ENCODE measurements at places on chromosomes 3 and 15.

DNA sequence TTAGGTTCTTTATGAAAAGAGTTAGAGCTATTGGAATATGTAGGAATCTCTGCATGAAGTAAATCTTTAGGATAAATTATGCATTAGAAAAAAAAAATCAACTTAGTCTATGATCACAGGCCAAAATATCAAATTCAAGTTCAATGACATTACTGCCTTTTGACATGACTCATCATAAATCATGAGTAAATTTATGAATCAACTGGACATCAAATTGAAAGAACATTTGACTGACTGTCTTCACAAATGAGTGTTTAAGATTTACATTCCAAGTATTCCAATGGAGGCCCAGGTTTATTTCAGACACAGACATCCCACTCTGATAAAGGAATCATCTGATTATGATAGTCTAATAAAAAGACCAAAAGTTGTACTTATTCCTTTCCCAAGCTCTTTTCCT lies 192.8 kb upstream of the TTC14 start:
- no peak for DNase-seq

GRCh38 chr3:14461748-14462324 lies 59.4 kb downstream of the SLC6A6 start:
- peak; percentile 31 for DNase-seq

DNA sequence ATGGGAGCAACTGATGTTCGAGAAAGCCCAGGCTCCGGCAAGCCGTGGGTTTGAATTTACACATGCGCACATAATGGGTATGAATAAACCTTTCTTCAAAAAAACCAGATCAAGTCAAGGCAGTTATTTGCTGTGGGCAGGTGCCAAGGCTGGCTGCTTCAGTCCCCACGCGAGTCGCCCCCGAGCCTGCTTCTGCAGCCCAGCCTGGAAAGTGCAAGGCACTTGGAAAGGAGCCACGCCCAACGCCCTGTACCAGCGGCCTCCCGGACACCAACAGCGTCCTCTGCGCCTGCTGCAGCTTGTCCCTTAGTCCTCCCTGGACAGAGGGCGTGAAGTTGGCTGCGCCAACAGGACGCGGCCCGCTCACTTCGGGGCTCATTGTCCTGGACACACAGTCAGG lies 68.9 kb downstream of the KLF15 start:
- DNase-seq, result no peak

GRCh38 chr3:32498252-32498651 lies 4.4 kb downstream of the CMTM6 start:
- no peak for DNase-seq

GRCh38 chr15:77772641-77773402 lies 140.1 kb upstream of the LINGO1 start:
- DNase-seq, result no peak

- no peak for DNase-seq
Measured at GRCh38 chr3:152245498-152246170, 23.1 kb upstream of the MBNL1 start.

GRCh38 chr3:39132096-39133092 lies 21.0 kb downstream of the CSRNP1 start:
- no peak for DNase-seq

GRCh38 chr15:62825191-62825590 lies 217.4 kb upstream of the TPM1 start:
- DNase-seq, result no peak

- no peak for DNase-seq
Measured at GRCh38 chr3:22928216-22929110, 274.7 kb upstream of the UBE2E2 start.

- no peak for DNase-seq
Measured at GRCh38 chr3:54861248-54862067, 66.4 kb downstream of the LRTM1 start.

DNA sequence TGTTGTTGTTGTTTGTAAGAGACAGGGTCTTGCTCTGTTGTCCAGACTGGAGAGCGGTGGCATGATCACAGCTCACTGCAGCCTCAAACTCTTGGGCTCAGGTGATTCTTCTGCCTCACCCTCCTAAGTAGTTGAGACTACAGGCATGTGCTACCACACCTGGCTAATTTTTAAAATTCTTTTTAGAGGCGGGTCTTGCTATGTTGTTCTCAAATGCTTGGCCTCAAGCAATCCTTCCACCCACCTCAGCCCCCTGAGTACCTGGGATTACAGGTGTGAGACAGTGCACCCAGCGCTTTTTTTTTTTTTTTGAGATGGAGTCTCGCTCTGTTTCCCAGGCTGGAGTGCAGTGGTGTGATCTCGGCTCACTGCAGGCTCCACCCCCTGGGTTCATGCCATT lies 46.7 kb downstream of the TMOD3 start:
- DNase-seq, result no peak

GRCh38 chr3:110738531-110738930 lies 333.1 kb upstream of the NECTIN3 start:
- DNase-seq, result no peak

GRCh38 chr15:94290730-94291129 lies 59.4 kb downstream of the MCTP2 start:
- DNase-seq, result no peak

DNA sequence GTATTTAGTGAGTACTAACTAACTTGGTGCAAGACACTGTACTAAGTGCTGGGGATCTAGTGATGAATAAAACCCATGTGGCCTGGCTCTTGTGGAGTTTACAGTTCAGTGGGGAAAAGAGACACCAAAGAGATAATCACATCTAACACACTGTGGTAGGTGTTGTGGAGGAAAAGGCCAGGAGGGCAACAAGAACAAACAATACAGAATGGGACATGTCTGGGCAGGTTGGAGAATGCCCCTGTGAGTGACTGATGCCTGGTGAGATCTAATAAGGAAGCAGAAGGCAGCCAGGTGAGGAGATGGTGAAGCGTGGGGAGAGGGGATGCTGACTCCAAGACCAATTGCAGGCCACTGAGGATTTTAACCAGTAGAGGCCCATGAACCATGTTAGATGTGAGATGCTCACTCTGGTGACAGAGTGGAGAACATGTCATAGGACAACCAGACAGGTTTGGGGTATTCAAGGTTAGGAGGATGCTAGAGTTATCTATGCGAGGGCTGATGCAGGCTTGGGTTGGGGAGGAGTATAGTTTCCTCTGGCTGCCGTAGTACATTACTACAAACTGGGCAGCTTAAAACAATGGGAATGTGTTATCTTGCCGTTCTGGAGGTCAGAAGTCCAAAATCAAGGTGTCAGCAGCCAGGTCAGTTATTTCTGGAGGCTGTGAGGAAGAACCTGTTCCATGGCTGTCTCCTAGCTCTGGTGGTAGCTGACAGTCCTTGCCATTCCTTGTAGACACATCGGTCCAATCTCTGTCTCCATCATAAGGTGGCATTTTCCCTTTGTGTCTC lies 81.4 kb downstream of the ARNT2 start:
- DNase-seq, result no peak

GRCh38 chr3:39850716-39851032 lies 41.3 kb downstream of the MYRIP start:
- no peak for DNase-seq

GRCh38 chr15:43955140-43955539 lies 128.3 kb downstream of the WDR76 start:
- no peak for DNase-seq

DNA sequence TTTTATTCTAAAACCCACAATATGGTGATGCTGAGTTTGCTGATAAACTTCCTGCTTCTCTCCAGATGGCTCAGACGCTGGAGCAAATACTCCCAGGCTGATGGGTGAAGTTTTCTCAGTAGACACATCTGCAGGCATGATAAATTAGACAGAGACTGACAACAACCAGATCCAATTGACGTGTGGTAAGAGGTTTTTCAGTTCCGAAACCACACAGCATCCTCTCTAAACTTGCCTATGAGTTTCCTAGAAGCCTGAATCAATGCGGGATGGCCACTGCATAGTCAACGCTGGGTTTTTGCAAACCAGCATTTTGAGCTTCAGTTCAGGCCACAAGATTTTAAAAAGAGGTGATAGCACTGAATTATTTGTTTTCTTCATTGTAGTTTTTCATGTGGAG lies 360.3 kb upstream of the ARRDC4 start:
- DNase-seq, result no peak

DNA sequence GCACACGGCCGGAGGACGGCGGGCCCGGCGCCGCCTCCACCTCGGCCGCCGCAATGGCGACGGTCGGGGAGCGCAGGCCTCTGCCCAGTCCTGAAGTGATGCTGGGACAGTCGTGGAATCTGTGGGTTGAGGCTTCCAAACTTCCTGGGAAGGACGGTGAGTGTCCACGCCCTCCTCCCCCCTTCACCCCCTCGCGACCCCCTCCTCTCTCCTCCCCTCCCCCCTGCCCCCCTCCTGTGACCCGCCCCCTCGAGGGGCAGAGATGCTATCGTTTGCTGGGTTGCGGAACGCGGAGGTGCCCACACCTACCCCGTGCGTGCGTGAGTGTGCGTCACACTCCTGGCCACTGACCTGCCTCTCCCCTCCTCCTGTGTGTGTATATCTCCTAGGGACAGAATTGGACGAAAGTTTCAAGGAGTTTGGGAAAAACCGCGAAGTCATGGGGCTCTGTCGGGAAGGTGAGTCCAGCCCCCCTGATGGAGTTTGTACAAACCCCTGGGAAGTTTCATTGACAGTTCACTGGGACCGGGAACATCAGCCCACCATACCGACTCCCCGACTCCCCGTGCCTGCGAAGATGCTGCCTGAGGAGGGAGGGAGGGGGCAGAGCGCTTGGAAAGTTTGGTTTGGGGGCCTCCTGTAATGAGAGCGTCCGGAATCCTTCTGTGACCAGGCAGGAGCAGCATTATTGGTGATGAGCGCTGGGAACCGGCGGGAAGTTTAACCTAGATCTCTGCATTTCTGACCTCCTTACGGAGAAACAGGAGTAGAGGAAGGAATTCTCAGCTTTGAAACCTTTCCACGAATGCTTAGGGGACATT lies 795 bp upstream of the SCAANT1 start:
- no peak for DNase-seq

DNA sequence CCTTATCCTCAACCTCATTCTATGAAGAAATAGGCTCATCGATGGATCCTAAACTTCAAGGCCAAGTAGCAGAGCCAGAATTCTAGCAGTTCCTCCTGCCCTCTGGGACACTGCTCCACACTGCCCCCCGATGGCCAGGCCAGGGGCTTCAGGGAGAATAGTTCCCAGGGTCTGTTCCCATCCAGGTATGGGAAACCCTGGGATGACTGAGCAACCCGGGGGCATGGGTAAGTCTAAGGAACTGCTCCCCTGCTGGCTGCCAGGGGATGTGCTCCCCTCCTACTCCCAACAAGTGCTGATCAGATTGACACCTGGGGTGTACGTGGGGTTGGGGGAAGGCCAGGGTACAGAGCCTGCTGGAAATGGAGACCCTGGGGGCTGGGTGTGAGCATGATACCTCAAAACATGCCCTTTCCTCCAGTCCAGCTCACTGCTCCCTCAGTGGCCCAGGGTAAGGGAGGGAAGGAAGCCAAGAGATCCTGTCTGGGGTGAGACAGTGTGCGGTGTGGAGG lies 7.6 kb downstream of the ULK3 start:
- DNase-seq, result no peak

DNA sequence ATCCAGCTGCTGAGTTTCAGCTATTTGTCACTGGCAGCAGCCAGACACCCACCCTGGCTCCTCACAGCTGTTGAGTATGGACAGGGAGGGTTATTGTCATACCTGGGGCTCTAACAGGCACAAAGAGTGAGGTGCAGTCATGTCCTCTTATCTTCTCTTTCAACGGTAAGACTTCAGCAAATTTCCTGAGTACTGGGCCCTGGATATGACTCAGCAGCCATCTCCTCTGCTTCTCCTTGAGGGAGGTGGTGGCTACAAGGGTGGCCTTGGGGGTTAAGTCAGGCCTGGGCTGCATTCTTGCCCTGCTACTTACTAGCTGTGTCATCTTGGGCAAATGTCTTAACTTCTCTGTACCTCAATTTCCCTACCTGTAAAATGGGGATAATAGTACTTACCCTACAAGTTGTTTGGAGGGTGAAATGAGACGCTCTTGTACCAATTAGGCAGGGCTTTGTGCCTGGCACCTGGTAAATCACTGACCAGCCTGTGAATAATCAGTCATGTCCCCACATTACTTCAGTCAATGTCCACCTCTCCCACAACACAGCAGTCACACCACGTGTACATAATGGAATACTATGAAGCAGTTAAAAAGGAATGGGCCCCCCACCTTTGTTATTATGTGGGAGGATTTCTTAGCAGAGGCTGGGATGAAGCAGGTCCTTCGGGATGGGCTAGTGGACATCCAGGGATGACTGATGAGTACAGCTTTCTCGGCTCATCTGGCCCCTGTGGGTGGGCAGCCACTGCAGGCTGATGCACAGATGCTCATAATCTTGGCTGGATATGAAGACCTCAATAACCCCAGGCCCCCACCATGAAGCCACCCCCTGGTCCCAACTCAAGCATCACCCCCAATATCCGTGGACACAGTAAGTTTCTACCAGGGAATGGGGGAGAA lies 528.8 kb downstream of the SHQ1 start:
- DNase-seq, result no peak

DNA sequence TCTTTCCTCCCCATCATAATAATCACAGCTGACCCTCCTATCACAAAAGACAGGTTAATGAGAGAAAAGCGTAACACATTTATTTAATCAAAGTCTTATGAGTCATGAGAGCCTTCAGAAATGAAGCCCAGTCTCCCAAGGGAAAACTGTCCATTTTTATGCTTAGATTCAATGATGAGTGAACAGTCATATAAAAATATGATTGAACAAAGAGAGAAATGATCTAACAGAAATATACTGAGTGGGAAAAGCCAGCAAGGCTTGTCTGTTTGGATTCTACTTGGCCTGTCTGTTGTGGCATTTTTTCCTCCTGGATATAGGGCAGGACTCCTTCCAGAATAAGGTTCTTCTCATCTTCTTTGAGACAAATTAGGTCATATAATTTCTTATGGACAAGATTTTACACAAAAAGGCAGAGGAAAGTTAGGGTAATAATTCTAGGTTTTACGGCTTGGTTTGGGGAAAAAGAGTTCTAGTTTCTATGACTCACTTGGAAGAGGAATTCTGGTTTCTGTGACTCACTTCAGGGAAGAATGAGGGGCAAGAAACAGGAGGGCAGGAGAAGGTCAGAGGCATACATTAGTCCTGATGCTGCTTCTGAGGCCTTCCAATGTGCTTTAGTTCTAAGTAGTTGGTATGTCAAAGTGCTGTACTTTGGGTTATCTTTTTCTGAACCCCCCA lies 534.2 kb downstream of the ZIC1 start:
- DNase-seq, result no peak

DNA sequence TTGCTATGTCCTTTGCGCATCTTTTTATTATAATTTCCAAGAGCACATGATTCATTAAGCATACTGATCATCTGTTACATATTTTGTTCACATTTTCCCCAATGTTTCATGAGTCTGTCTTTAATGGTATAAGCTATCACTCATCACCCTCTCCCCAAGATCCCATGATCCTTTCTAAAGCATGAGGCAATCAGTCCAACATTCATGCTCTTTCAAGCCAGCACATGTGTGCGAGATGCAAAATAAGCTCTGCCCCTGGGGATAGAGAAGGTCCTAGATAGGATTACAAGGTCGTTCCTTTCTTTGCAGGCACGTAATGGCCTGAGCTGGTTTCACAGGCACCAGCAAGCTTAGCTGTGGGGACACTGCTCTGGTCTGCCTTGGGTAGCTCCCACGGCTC lies 32.2 kb upstream of the B3GNT5 start:
- DNase-seq, result no peak

DNA sequence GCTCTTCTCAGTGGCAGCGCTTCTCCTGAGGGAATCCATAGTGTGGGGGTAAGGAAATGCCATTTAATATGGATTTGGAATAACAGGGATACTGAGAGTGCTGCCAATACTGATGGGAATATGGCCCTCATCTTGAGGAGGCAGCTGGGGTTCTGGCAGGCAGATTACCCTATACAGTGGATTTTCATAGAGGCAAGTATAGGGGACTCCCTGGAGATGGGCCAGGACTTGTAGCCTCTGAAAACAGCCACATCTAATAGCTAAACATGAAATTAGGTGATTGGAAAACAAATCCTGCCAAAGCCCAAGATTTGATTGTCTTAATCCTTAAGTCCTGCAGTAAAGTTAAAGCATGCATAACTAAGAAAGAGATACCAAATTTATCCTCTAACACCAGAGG lies 30.9 kb downstream of the DPH3 start:
- no peak for DNase-seq

All from C1 segment of cervical spinal cord (tissue), 14 donors.